Activated T-cell treated with anti-CD3 and anti-CD28 coated beads for 4 hours (primary cell): ENCODE measurements at places on chromosomes 1 and 21.

DNA sequence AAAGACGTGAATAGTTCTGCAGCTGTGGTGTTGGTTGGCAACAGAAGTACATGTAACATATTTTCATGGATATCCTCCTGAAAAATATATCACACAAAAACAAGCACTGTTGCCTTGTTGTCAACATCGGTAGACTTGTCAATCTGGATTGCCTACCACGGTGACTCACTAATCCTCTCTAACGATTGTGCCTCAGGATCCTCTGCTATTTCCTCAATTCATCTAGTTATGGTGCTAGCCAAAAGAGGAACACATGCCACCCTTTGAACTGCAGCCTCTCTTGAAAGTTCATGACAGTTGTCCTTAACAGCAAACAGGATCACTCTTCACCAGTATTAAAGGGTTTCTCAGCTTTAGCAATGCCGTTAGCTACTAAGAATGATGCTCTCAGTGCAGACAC, 25.7 kb downstream of the RASAL2 start:
- no peak for DNase-seq

- no peak for DNase-seq
Measured at GRCh38 chr1:172902861-172903381, 147.8 kb downstream of the TNFSF18 start.

DNA sequence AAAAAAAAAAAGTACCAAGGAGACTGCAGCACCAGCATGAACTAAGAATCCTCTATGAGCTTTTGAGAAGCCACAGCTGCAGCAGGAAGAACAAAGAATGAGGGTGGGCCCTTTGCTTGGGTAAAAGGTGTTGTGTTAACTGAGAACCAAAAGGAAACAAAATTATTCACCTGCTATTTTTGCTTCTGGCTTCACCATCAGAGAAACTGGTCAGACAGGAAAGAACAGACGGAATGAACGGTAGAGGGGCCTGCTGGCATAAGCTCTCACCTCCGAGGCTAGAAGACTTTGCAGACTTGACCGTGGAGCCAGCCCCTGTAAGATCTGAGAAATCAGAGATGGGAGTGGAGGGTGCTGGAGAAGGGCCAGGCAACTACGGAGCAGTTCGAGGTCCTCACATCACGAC, 27.6 kb downstream of the IL10RB start:
- DNase-seq = no peak

DNA sequence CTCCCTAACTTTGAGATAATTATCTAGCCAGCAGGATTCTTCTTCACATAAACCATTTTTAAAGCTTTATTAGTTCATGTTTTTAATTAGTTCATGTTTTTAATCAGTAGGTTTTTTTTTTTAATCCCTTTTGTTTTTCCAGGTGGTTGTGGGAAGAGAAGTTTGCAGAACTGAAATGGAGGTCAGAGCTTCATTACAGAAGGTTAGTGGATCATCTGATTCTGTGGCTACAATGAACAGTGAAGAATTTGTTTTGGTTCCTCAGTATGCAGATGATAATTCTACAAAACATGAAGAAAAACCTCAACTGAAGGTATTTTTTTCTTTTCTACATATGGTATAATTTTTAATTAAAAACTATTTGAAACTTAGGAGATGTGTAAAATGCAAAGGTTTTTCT, 59.7 kb downstream of the RABGAP1L start:
- DNase-seq = no peak

GRCh38 chr21:39150877-39151276, 32.4 kb downstream of the PSMG1 start:
- no peak for DNase-seq

- no peak for DNase-seq
Measured at GRCh38 chr1:70411360-70411844, 334 bp downstream of the CTH start.

DNA sequence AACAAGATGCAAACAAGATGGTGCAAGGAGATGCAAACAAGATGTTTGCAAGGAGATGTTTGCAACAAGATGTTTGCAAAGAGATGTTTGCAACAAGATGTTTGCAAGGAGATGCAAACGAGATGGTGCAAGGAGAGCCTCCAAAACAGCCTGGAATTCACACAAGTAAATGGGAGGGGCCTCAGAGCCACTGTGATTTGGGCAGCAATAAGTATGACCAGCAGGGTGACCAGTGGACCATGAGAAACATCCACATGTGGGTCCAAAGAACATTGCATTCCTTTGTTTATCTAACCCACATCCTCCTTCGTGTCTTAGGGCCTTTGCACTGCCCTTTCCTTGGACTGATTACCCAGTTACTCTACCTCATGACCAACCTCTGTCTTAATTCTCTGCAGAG, 162.9 kb downstream of the PLPP3 start:
- DNase-seq = no peak

DNA sequence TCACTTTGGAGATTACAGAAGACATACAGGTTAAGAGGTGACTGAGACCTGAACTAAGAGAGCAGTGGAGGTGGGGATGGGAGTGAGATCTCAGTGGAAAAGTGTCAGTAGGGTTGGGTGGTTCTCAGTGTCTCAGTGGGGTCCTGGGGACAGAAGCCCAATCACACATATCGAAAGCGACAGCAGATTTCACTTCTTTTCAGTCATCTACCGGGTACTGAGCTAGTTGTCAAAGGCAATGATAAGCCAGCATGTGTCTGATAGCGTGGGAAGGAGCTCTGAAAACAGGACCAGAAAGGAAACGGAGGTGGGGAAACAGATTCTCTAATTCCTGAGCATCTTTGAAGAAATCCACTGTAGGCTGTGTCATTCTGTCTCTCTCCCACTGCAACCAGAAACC, 59.5 kb downstream of the RHOU start:
- no peak for DNase-seq

GRCh38 chr1:15876357-15877055, 29.0 kb downstream of the SPEN start:
- no peak for DNase-seq

DNA sequence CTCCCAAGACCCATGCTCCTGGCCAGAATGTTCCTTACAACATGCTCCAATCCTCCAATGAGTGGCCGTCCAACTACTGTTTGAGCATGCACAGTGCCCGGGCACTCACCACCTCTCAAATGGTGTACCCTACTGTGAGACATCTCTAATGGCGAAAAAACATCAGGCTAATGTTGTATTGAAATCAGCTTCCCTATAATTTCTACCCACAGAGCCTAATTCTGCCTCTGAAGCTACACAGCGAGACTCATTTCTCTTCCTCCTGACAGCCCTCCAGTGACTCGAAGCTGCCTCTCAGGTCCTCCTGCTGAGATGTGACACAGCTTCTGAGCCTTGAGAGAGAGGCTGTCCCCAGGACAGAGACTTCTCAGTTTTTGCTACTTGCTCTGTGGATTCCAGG, 130.7 kb downstream of the FAM78B start:
- no peak for DNase-seq

DNA sequence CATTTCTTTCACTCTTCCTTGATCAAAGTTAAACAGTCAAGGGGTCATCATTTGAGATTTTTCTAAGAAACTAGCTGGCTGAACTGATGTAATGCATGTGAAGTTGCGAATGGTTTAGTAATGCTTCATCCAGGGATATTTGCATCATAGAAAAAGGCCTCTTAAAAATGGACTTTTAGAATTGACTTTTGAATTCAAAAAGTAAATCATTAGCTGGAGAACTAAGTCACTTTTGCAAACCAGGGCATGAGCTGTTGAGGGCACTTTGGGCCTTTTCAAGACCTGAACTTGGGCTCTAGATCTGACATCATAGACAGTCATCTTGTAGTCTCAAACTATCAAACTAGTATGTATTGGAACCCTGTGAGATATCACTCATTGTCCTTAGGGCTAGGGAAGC, 85.0 kb downstream of the GRIK1 start:
- DNase-seq = no peak

DNA sequence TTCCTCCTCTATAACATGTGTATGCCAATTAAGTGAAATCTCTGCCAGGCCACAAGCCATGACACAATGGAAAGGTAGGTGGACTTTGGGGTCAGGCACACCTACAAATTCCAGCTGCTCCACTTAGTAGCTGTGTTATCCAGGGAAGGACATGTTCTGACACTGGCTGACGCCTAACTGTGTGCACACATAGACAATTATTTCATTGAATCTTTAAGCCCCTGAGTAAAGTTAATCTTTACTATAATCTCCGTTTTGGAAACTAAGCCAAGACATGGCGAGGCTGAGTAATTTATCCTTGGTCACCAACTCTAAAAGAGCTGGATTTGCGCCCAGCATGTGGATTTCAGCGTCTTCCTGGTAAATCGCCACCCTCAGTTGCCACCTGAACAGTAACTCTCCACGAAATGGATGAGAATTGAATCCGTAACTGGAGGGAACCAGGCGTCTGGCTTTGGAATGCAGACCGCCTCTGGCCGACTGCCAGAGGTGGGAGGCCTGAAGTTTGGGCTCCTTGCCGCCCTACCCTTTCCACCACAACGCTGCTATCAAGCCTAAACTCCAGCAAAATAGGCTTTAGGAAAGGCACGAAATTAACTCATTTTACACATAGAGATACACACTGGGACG, 888 bp upstream of the SNRPE start:
- DNase-seq = no peak

GRCh38 chr1:230561570-230561969, 80.7 kb upstream of the COG2 start:
- no peak for DNase-seq

GRCh38 chr1:94033849-94034248, 87.1 kb downstream of the ABCA4 start:
- DNase-seq = no peak

GRCh38 chr1:70778934-70779333, 268.7 kb downstream of the PTGER3 start:
- no peak for DNase-seq

- no peak for DNase-seq
Measured at GRCh38 chr1:221638595-221638994, 103.3 kb downstream of the DUSP10 start.

GRCh38 chr1:238176441-238176840, 285.7 kb upstream of the ZP4 start:
- no peak for DNase-seq

- no peak for DNase-seq
Measured at GRCh38 chr1:65063025-65063424, 85.0 kb upstream of the AK4 start.

DNA sequence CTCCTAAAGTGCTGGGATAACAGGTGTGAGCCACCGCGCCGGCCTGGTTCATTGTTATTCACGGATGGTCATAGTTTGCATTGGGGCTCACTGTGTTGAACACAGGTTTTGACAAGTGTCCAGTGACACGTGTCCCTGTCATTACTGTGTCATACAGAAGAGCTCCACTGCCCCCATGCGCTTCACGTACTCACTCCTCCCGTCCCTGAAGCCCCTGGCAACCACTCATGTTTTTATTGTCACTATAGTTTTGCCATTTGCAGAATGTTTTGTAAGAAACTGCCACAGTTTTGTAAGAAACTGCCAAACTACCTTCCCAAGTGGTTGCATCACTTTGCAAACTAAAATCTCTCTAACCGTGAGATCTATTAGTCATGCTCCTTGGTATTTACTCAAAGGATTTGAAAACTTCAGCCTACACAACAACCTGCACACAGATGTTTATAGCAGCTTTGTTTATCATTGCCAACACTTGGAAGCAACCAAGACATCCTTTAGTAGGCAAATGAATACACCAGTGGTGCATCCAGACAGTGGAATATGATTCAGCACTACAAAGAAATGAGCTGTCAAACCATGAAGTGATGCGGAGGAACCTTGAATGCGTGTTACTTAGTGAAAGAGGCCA, 163.2 kb upstream of the COL6A1 start:
- DNase-seq = no peak

GRCh38 chr1:15151377-15151806, 2.2 kb upstream of the TMEM51 start:
- no peak for DNase-seq

GRCh38 chr1:45230537-45230936, 24.1 kb upstream of the ZSWIM5 start:
- DNase-seq = no peak

- DNase-seq = no peak
Measured at GRCh38 chr1:158020259-158020885, 26.9 kb downstream of the KIRREL1 start.

DNA sequence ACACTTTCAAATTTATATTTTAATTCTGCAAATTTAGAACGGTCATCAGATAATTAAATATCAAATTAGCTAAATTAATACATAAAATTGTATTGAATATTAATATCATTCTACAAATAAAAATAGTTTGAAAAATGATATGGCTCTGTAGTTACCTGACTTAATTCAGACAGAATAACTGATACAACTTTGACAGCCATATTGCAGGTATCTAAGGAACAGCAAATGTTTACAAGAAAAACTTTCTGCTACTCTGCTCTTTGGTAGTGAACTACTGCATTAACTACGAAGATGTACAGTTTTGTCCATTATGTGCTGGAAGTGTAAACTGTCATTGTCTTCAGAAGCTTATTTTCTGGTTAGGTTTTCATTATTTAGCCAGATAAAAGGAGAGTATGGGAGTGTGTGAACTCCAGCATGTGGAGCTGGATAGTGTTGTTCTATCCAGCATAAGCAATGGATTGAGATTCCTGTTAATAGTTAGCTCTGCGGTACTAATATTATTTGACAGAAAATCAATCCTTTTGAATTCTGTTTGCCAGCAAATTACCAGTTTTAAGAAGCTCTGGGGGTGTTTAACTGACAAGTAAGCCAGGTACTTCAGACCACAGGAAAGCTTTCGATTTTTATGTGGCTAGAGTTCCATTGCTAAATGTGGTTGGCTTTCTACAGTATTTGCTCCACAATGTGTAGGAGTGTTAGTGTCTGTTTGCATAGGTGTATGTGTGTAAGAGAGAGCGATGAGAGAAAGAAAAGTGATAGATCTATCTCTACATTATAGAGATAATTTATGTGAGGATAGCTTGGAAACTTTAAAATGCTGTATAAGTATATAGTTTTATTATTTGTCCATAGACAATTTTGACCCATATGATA, 247.9 kb downstream of the GRIK1 start:
- DNase-seq = no peak

GRCh38 chr1:12200208-12200607, 29.6 kb upstream of the VPS13D start:
- no peak for DNase-seq

DNA sequence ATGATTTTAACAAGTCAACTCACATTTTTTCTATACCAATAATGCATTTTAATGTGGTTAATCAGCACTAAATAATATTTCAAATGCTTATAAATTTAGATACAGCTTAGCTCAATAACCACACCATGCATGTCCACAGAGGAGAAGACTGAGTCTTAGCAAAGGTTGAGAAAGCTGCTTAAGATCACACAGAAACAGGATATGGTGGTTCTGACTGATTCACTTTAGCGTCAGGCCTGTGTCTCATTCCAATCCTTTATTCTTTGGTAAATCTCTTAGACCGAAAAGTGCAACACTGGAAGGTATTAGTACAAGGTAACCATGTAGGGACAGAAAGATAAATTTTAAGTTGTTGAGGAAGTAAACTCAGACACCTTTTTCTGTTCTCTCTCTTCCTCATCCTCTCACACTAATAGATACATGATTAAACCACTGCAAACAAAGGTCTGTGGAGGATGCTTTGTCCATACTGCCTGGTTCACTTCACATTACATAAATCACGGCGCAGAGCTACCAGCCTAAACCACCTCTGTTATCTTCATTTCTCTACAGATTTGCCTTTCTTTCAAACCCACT, 139.0 kb downstream of the DPYD start:
- no peak for DNase-seq

- peak; percentile 67 for DNase-seq
Measured at GRCh38 chr1:155320661-155321617, at the start of gene RUSC1. Gene RUSC1 (plus strand): TSS chr1:155320894. CDS start chr1:155321774, 880 bp downstream.

- no peak for DNase-seq
Measured at GRCh38 chr1:18419113-18419844, 61.5 kb upstream of the KLHDC7A start.
